ENCODE measurements at places on chromosomes 2 and 18.

- DNase-seq, result no peak
Measured at GRCh38 chr2:29238497-29238896, 123.3 kb downstream of the CLIP4 start.

DNA sequence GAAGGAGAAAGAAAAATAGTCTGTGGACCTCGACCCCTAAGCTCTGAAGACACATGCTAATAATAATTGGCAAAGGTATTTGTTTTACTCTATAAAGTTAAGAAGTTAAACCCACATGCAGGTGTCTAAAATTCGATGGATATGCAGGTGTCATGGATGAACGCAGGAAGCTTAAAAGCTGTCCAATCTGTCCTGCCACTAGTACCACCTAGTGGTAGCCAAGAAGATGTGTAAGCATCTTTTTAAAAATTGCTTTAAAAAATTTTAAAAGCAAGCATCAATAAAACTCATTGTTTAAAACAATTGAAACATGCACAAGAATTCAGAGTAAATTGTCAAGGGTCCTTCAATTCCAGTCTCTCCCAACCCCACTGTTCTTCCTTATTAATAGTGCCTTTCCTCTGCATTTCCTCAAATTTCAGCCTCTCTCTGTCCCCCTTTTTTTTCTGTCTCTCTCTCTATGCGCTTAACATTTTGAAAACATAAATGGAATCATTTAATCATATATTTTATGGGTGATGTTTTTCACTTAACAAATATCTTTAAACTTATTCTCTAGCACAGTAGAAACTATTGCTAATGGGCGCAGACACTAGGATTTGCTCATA is 30.6 kb upstream of the PPP3R1 start:
- DNase-seq, result no peak

DNA sequence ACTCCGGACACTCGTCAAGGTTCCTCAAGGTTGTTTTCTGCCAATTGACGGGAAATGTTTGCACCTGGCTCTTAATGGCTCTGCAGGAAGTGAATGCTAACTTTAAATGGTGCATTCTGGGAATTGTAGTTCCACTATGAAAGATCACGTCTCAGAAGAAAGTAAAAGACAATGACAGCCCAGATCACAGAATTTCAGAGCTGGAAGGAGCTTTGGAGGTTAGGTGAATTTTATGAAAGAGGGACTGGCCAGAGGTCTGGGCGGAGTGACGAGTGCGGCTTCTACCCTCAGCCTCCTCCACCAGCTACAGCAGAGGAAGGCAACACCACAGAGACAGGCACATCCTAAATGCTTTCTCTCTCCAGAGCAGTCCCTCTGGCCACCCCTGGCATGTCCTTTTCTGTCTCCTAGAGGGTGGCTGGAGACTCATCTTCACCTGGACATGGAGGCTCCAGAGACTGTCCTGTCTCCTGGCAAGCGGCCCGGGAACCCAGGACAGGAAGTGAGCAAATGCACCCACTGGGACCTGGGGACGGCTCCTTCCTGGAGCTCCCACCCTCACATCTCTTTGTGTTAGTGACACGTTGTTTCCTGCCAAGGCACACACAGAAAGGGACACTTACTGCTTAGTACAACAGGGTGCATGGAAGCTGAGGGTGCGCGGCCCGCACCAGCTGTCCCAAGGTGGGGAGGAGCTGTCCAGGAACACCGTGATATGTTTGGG is 19.4 kb downstream of the THAP4 start:
- no peak for DNase-seq

GRCh38 chr2:8847400-8847799 is 10.0 kb upstream of the KIDINS220 start:
- no peak for DNase-seq

GRCh38 chr2:17830053-17831034 is 14.1 kb downstream of the MSGN1 start:
- DNase-seq, result peak; percentile 85

Data from posterior vena cava (tissue), 2 donors.